ENCODE measurements at places on chromosomes 16 and 17.
A peak's percentile ranks its signal among the peaks of the same experiment; 100 is the strongest.

DNA sequence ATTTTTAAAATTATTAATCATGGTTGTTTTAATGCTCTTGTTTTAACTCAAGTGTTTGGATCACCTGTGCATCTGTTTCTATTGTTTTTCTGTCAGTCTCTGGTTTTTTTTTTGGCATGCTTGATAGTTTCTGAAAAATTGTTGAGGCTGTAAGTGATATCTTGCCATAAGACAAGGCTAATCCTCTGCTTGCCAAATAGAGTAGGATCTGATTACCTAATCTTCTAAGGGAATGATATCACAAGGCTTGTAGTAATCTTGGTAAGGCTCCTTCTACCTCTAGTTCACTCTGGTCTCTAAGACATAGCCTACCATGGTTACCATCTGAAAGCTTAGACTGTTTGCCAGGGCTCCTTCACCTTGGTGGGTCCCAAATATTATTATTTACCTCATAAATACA is 81.0 kb downstream of the ATF7IP2 start:
- DNase-seq = no peak

DNA sequence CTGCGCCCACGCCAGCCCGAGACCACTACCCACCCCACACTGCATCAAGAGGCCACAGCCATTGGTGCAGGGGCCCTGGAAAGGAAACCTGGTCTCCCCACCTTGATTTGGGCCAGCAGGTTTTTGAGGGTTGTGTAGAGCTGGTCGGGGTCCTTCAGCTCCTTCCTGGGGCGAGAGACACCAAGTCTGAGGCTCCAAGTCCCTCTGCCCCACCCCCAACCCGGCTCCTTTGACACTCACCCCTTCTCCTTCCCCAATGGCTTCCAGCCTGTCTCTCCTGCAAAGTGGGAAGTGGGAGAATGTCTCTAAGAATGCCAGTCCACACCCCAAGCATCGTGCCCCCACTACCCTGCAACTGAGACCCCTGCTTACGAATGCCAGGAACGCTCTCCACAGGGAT is 1.6 kb upstream of the DHX58 start:
- no peak for DNase-seq

DNA sequence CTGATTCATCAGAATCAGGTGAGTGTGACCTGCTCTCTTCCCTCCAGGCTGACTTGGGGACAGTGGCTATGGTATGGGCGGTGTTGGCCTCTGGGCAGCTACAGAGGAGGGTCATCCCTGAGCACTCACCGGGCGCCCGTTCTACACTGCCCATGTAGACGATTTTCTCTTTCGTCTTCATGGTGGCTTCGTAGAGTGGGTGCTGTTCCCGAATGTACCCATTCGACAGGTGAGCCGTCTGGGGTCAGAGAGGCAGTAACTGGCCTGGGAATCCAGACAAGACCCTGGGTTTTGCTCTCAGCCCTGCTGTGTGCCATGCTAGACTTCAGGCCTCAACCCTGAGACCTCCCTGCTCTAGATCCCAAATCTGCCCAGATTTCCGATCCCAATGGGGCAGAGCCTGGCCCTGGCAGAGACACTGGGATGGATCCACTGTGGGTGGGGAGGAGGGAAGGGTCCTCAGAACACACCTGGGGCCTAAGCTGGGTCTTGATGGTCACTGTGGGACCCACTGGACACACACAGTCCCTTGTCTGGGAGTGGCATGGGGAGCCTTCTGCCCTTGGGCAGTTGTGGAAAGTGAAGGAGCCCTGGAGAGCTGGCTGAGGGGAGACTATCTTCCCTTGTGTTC is 13.2 kb downstream of the USP6 start:
- DNase-seq = no peak

DNA sequence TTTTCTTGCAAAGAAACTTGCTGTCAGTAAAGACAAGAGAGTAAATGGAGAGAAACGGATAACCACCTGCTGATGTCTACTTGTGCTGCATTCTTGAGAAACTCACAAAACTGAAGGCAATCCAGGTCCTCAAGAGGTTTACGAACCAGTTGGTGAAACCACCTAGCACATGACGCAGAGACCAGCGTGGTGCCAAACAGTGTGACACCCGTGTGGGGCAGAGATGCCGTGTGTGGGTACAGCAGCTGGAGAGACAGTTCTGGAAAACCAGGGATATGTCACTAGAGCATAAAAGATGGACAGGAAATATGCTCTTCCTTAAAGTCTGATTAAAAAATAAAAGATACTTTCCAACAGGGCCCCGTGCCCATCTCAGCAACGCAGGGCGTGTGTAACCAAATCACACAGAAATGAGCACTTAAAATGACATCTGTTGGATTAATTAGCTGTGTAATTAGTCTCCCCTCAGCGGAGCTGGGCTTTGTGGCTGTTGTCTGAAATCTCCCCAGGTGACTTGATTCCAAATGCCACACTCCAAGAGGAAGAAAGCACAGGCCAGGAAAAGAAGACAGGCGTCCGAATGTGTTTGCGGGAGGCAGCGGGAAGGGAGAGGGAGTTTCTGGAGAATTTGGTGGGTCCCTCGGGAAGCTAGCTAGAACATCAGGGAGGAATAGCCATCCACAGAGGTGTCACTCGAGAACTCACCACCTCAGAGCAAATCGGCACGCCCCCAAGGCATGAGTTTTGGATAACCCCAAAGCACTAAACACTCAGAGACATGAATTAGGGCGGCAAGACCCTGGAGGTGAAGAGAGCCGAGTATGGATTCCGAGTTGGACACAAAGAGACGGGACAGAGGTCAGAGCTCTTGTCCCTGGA is 109.8 kb downstream of the ZFHX3 start:
- DNase-seq = no peak

GRCh38 chr17:15321556-15322251 is 19.7 kb downstream of the TEKT3 start:
- DNase-seq = no peak

DNA sequence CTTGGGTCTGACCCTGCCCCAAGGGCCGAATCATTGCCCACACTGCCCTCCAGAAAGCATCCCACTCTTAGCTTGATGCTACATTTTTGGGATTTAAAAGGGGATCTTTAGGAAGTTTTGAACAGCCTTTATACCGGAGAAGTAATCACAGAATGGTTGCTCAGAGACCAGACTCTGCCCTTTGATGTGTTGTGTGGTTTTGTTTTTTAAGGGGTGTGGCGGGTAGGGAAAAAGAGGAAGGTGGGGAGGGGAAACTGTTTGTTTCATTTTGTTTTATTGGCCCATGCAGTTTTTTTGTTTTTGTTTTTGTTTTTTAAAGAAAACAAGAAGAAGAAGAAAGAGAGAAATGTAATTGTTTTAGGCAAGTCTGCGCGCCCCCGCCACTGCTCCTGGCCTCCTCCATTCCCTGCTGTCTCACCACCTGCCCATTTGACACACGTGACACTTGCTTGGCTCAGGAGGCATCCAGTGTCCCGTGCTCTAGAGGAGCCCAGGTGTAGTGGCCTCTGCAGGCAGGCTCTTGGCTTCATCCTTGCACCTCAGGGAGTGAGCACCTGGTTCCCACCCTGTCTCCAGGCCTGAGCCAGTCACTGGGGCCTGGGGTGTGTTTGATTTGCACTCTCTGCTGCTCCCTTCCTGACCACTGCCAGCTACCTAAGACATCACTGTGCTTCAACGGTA is 35.7 kb downstream of the GNAO1 start:
- DNase-seq = no peak

DNA sequence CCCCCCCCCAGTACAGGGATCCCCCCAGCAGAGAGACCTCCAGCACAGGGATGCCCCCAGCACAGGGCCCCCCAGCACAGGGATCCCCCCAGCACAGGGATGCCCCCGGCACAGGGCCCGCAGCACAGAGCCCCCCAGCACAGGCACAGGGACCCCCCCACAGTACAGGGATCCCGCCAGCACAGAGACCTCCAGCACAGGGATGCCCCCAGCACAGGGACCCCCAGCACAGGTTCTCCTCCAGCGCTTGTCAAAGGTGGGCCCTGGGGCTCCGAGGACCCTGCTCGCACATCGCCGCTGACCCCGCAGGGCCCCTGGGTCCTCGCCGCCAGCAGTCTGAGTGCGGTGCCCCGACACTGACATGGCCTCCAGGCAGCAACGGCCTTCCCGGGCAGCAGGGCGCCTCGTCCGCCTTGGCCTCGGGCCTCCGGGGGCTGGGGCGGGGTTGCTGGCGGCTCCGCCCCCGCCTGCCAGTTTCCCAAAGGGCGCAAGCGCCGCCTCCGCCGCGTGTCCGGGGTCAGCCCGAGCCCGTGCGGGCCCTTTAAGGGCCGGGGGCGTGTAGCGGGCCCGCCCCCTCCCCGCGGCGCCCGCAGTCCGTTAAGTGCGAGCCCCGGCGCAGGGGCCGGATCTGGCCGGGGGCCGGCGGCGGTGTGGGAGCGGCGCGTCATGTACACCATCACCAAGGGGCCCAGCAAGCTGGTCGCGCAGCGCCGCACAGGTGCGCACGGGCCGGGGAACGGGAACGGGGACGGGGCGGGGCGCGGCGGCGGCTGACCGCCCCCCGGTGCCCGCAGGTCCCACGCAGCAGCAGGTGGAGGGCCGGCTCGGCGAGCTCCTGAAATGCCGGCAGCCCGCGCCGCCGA is at the start of gene MCRIP2:
Gene MCRIP2, plus strand, starts transcription at position 503 of the 863 bp plus-strand sequence. Its CDS starts 164 bp downstream, at position 667.
- no peak for DNase-seq

DNA sequence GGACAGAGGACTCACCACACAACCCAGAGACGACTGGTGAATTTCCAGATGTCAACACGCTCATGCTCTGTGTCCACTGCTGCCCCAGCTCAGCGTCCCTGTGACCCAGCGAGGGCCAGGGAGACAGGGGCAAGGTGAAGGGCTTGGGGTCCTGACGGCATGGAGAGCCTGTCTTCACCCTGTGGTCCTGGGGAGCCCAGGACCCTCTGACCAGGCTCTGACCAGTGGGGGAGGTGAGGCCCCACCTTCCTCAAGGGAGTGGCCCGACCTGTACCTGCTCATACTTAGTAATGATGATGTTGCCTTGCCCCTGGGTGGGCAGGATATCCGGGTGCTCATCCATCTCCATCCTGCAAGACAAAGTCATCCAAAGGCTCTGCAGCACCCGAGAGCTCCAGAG is 39.8 kb downstream of the TNFRSF13B start:
- no peak for DNase-seq

DNA sequence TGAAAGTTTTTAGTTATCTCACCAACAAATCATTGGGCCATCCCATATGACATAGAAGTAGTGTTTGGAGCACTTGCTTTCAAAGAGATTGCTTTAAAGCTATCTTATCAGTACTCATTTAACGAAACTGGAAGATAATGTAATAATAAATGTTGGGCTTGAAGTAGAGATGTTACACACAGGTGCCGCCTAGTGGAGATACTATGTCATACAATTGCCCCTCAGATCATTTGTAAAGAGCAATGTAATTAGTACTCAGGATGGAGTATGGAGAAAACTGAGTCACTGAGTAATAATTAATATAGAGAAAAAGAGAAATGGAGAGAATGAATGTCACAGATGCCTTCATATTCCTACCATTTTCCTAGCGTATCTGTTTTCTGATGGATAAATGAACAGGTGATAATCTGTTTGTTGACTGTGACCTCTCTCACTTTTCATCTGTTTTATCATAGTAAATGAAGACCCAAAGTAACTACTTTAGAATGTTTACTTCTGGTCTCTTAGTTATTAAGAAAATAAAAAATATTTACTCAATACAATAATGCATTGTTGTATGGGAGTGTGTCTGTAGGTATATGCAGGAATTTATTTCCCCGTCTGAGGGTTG is 80.4 kb downstream of the EFCAB5 start:
- DNase-seq = peak; percentile 25

GRCh38 chr16:4316864-4317531 is 1.1 kb downstream of the GLIS2 start:
- no peak for DNase-seq

GRCh38 chr17:64382061-64382583 is 8.5 kb downstream of the PECAM1 start:
- no peak for DNase-seq

DNA sequence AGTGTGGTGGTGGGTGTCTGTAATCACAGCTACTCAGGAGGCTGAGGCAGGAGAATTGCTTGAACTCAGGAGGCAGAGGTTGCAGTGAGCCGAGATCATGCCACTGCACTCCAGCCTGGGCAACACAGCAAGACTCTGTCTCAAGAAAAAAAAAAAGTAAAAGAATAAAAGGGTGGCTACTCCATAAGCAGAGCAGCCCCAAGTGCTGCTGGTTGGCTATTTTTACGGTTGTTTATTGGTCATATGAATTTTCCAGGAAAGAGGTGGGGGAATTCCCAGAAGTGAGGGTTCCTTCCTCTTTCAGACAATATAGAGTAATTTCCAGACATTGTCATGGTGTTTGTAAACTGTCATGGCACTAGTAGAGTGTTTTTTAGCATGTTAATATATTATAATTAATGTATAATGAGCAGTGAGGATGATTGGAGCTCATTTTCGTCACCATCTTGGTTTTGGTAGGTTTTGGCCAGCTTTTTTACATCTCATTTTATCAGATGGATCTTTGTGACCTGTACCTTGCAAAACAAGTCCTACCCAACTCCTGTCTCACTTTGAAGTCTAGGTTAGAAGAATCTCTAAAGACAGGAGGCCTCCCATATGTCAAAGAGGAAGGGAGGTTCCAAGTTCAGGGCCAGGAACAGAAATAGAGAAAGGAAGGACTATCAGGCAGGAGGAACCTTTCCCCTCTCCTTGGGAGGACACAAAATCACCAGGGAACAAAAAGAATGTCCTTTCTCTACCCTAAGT is 39.1 kb downstream of the HOXB1 start:
- no peak for DNase-seq

GRCh38 chr17:17548044-17548443 is 43.5 kb downstream of the PEMT start:
- DNase-seq = no peak

DNA sequence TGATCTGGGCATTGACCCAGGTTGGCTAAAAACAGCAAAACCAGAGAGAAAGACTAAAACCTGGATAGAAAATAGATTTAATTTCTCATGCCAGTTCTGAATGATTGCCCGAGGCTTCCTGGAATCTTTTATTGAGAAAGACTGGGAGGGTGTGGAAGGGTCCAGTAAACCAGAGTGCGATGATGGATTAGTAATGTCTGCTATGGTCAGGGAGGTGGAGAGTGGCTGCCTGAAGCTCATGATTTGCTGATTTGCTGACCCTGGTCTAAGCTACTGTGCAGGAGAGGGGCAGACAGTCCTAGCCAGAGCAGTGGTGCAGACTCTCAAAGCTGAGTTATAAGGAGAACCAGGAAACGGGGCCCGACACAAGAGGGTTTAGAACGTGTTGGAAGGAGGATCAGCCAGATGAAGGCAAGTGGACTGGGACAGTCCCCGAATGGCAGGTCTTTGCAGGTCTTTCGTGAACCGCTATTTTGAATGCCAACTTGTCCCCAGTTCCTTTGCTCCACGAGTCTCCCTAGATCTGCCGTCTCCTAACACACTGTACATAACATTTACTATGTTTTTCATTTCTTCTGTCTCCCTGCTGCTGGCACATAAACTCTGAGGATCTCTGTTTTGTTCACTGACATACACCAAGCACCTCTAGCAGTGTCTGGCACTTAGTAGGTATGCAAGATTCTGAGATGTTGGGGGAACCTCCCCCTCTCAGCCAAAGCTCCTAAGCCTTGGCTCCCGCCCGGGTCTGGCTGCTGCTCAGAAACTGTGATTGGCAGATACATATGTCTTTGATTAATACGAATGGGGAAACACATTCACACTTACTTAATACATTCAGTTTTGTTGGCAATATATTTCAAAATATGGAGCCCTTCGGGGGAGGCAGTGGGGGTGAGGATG is 237.3 kb upstream of the TNRC6C start:
- DNase-seq = no peak
